HS-5 (cell line): ENCODE measurements at places on chromosomes 3 and 15.
A peak's percentile ranks its signal among the peaks of the same experiment; 100 is the strongest.

GRCh38 chr15:76861815-76862397 is 43.2 kb downstream of the SCAPER start:
- DNase-seq = no peak

DNA sequence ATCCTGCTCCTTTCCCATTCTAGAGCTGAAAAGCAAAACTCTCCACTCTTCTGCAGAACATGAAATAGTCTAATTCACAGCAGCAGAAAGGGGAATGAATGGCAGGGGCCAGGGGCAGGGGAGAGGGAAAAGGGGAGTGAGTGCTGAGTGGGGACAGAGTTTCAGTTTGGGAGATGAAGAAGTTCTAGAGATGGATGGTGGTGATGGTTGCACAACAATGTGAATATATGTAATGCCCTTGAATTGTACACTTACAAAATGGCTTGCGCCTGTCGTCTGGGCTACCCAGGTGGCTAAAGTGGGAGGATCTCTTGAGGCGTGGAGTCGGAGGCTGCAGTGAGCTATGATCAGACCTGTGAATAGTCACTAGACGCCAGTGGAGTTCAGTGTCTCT is 78.5 kb upstream of the MEF2A start:
- no peak for DNase-seq

- DNase-seq = no peak
These were observed 42.5 kb upstream of the DYNC1LI1 start for GRCh38 chr3:32613183-32613582.

- no peak for DNase-seq
These were observed 399.7 kb upstream of the THBS1 start for GRCh38 chr15:39181056-39181747.

GRCh38 chr3:112931736-112932521 is 43.0 kb downstream of the CD200R1 start:
- DNase-seq = no peak

GRCh38 chr3:154701055-154701454 is 271.1 kb upstream of the GPR149 start:
- DNase-seq = no peak

DNA sequence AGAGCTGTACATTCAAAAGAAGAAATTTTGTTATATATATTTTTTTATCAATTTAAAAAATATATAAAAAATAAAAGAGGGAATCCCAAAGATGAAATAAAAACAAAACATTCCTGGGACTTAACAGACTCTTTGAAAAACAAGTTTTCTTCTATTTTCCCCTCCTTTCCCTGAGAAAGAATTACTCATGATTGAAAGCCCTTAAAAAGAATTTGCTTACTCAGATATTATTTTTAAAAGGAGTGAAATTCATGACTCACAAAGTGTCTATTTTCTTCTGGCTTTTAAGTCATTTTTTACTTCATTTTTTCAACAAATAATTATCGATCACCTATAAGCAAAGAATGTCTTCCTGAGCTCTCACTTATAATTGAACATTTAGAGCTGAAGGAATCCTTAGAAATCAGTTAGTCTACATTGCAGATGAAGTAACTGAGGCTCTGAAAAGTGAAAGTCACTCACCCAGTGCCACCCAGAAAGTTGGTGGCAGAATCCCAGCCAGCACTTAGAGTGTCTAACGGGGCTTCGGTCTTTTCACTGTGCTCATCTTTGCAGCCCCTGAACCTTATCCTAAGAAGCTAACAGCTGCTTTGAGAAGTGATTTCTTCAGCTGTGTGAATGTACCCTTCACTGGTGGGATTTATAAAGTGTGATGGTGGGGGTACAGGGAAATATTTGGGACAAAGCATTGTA is 42.5 kb upstream of the NUDT16 start:
- no peak for DNase-seq

- no peak for DNase-seq
These were observed 1.9 kb upstream of the VWA5B2 start for GRCh38 chr3:184227481-184227935.

GRCh38 chr3:16849795-16850194 is 35.0 kb upstream of the PLCL2 start:
- DNase-seq = peak; percentile 38

- DNase-seq = peak; percentile 95
These were observed 62.1 kb upstream of the XCR1 start for GRCh38 chr3:46089237-46090011.

GRCh38 chr3:101325393-101326134 is 5.2 kb upstream of the IMPG2 start:
- no peak for DNase-seq

- DNase-seq = no peak
These were observed 100.4 kb downstream of the DAPK2 start for GRCh38 chr15:63945838-63946298.

DNA sequence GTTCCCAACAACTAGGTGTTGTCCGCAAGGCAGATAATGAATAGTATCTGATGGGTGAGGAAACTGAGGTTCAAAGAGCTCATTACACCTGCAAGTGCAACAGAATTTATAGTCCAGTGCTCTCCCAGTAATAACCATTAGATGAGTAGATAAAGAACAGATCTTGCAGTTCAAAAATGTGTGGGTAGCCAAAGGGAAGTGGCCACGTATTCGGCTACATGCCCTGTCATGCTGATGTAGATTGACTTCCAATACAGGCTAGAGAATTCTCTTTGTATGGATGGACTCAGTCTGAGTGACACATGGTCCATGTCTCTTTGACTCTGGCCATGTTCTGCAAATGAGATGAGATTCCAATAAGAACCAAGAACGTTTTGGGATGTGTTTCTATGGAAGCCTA is 187.9 kb upstream of the LPP start:
- no peak for DNase-seq

DNA sequence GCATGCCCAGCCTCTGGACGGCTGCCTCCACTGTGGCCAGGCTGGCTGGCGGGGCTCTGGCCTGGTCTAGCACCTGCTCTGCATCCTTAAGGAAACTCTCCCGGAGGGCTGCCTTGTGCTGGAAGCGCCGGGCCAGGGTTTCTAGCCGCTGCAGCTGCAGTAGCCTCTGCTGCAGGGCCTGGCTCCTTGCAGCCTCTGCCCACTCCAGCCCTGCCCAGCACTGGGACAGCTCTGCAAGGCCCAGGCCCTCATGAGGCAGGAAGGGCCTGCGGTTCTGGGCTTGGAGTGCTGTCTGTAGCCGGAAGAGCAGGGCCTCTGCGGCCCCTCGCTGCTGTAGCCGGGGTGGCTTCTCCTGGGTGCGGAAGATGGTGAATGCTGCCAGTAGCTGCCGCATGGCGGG is 8.0 kb downstream of the SPTBN5 start:
- DNase-seq = no peak

DNA sequence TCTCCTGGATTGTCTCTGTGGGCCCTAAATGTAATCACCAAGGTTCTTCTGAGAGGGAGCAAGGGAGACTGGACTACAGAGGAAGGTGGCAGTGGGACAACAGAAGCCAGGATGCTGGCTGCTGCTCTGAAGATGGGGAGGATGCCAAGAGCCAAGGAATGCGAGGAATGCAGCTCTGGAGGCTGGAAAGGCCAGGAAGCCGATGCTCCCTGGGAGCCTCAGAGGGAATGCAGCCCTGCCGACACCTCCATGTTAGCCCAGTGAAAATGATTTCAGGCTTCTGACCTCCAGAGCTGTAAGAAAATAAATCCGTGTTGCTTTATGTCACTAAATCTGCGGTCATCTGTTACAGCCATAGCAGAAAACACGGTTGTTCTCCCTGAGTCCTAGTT is 44.1 kb downstream of the UMPS start:
- peak; percentile 54 for DNase-seq

DNA sequence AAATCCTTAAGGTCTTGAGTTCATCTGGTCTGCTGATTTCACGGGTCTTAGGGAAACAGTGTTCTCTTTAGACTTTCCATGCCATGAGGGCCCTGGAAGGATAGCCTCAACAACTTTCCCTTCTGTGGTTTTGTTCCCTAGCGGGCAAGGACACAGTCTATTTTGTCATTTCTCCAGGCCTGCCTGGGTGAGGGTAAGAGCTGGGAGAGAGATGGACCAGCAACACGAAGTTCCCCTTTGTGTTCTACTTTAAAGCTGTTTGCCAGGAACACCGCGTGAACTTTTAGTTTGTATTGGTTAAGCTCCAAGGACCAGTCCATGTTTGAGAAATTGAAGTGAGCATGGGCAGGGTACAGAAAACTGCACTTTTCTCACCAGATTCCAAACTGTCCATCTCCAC is 20.9 kb downstream of the ST3GAL6 start:
- DNase-seq = no peak

DNA sequence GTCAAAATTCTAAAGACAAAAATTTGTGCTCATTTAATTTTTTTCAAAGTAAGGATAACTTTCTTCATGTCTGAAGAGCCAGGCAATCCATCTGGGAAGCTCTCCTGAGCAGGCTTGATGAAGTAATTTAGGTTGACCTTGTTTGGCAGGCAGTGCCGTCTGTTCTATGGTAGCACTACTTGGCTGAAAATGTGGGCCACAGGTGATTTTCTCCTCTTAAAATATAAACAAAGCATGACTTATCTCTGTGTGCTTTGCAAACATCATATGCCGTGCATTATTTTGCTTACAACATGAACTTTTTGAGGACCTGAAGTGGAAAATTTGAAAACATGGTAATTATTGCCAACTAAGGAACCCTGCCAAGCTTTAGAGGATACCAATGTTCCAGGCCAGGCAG is 143.2 kb downstream of the RAP2B start:
- DNase-seq = no peak

GRCh38 chr3:39454591-39455217 is 12.8 kb upstream of the MOBP start:
- DNase-seq = no peak

DNA sequence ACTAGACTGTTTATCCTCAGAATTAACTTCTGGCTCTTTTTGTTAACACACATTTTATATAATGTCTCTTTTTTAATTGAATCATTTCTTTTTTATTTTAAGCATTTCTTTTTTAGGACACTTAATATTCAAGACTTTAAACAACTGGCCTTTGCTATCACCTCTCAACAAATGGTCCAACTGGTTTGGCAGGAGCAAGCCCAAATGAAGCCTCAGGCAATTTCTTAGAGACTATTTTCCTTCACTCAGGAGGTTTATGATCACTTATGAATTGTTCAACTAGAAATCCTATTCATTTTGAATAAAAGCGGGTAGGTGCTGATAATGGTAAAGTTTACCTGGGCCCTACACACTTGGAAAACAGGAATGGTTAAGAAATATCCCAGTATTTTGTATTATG is 705.6 kb upstream of the GBE1 start:
- DNase-seq = no peak

DNA sequence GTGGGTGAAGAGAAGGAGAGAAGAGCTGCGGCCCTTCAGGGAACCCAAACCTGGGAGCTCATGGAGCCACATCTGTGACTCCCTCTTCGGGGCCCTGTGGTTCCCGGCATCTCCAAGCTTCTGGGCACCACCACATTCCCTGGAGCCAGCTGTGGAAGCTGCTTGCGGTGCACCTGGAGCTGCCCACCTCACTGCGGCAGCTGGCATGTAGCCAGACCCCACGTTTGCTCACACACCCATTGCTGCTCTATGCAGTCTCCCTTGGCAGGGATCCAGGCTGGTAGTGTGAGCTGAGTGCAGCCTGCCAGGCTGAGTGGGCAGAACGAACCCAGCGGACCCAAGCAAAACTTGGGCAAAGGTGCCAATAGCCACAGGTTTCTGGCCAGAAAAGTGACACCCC is 16.8 kb upstream of the PLA2G4E start:
- DNase-seq = no peak

DNA sequence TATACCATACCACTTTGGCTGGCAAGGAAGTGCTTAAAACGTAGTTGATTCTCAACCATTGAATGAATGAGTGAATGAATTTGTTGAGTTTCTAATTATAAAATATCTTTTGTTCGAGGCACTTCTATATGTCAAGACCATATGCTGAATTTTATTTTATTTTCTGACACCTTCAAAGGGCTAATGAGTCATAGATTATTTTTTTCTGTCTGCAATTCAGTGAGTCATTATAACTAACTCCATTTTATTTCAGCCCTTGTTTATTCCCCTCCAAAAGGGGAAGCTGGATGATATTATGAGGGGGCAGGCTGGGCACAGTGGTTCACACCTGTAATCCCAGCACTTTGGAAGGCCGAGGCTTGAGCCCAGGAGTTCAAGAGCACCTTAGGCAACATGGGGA is 142.4 kb downstream of the P2RY1 start:
- no peak for DNase-seq

DNA sequence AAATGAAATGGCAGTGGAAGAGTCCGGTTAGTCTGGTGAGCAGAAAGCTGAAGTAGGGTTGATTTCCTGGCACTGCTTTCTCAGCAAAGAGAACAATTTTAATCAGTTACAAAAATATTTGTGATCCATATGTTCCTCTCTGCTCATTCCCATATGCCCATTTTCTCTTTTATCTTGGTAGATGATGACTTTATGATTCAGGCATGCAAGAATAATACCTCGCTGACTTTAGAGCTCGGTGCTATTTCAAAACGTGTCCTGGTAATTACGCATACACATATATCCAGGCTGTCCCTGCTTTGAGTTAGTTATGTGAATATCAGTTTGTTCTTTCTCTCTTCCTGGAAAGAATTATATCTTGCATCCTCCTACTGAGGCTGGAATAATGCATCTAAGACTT is 38.5 kb downstream of the ARPP21 start:
- DNase-seq = peak; percentile 18

GRCh38 chr3:114660124-114660523 is 366.3 kb downstream of the TIGIT start:
- DNase-seq = no peak

- DNase-seq = no peak
These were observed 264.0 kb upstream of the AGTR1 start for GRCh38 chr3:148433665-148434064.

GRCh38 chr3:104526901-104527401 is 839.8 kb upstream of the ALCAM start:
- no peak for DNase-seq

DNA sequence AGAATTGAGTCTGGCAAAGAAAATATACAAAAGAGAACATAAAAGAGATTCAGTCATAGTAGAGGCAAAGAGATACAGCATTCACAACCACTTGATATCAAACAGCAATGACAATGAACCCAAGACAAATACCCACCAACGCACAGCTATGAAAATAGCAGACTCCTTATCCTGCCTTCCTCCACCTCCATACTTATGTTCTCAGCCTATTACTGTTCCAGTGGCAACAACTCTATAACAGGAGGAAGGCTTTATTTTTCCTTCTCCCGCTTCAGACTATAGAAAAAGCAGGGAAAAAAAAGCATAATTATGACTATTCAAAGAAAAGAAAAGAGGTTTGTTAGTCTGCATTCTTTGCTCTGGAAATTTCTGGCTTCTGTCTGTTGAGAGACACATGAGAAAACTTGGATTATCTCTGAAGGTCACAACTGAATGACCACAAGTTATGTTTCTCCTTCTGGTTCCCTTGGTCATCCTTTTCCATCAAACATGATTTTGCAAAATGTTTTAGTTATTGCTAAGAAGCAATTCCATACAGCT is 81.2 kb upstream of the PLXND1 start:
- DNase-seq = no peak

- peak; percentile 97 for DNase-seq
These were observed 94.7 kb upstream of the TGFBR2 start for GRCh38 chr3:30511524-30512251.
